ENCODE measurements at places on chromosomes 7 and 10. TPM values are rescaled to one million over a fixed set of nuclear protein-coding genes. Genes with fewer than 3 reads are reported as not detected.

MEOX2 gene
- total RNA-seq, result 142 TPM

AOAH gene
- total RNA-seq, result 20.6 TPM

MRC1 gene
- total RNA-seq, result 35.8 TPM

CYP2W1 gene
- 1.6 TPM for total RNA-seq

CDK13 gene
- total RNA-seq, result 77.7 TPM

OR2A12 gene
- not detected for total RNA-seq

NEUROD6 gene
- not detected for total RNA-seq

UNCX gene
- total RNA-seq, result not detected

CYP3A7 gene
- not detected for total RNA-seq

CYP26C1 gene
- 0.85 TPM for total RNA-seq

- no peak for DNase-seq
These were observed 191.1 kb upstream of the BMPER start for GRCh38 chr7:33714208-33714607.

DNA sequence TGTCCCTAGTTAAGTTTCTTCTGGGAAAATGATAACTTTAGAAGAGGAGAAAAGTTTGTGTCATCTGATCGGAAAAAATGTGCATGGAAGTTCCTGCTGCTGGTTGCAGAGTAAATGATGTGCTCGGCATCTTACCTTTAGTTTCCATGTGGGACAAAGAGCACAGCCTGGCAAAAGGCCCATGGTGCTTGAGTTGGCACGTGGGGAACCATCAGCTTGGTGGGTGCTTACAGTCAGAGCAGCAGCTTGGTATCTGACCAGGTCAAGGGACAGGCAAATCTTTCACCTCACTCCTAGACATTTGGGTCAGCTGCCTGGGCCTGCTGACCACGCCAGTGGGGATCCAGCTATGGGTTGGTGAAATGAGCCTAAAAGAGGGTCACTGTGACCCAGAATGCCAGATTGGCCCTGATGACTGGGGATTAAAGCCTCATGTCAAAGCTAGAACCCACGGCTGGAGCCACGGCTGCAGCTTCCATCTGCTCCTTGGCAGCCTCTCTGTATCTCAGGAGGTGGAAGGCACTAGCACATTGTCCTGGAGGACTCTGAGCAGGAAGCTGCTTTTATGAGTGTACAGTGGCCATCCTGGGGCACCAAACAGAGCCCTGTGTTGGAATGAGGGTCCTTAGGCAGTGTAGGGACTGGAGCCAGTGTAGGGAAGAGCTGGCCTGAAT, 24.7 kb downstream of the VWC2 start:
- DNase-seq, result no peak

- DNase-seq, result no peak
These were observed 27.8 kb downstream of the CXCL12 start for GRCh38 chr10:44357023-44357540.

DNA sequence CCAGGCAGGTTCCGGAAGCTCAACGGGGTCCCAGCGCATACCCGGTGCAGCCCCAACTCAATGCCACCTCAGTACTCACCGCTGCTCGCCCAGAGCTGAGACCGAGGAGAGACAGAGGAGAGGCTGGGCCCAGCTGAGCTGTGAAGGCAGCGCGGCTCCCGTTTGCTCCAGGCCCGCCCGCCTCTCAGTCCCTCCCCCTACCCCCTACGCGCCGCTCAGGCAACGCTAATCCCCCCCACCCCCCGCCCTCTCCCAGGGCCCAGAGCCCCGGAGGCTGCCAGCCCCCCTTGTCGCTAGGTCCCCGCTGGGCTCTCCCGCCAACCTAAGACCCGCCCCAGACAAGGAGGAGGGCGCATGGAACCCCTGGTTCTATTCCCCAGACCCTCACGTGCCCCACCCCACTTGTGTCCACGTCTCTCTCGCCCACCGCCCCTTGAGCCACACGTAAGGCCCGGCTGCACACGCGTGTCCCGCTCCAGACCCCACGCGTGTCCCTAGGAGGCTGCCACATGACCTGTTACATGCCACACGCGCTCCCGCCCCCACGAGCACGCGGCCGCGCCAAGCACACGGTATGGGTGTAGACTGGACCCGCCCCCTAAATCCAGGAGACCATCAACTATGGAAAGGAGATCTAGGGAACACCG, at the start of gene PSD:
Gene PSD, minus strand, starts transcription at position 164 of the 647 bp plus-strand sequence. CDS start 1,747 bp downstream, outside the sequence.
- no peak for DNase-seq

DNA sequence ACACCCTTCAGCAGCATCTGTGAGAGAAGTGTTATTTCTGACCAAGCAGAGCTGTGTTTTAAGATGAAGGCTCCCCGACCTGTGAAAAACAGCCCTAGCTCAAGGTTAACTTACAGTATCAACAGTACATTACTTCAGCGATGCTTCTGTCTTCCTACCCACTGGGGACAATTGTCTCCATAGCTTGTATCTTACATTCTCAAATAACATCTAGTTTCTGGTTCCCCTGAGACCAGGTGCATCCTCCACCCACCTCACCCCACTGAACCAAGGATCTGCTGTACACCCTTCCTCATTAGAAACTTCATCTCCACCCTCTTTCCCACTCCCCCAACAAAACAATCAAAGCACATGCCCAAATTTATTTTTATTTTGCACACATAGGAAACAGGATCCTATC, 102.0 kb downstream of the VOPP1 start:
- DNase-seq, result no peak

DNA sequence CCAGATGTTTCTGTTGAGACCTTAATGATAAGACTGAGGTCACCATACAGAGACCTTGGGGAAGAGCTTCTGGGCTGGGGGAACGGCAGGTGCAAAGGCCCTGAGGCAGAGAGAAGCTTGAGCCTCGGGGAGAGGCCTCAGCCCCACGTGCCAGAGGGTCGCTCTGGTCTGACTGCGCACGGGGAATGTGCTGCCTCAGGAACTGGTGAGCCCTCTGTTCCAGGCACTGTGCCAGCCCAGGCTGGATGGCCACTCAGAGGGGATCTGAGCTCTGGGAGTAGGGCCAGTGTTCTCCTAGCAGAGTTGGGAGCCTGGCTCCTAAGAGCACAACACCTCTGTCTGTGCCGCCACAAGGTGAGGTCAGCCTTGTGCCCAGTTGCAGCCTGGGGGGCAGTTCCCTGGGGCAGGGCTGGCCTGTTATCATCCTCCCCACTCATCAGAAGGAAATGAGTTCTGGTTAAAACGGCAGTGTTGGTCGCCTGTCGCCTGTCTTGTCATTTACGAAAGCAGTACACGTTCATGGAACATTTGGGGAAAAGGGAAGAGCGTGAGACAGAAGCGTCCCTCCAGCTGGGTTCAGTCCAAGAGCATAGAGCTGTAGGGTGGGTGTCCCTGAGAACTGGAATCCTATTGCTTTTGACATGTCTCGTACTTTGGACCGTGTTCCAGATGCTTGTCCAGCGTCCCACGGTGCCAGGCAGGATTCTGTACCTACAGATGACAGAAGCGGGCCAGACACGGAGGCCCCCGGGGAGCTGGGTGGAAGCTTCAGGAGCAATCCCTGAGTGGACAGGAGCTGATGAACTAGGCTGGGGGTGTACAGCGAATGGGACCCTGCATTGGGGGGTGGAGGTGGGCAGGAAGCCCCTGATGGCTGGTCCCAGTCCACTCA, 4.3 kb downstream of the TTYH3 start:
- no peak for DNase-seq

DNA sequence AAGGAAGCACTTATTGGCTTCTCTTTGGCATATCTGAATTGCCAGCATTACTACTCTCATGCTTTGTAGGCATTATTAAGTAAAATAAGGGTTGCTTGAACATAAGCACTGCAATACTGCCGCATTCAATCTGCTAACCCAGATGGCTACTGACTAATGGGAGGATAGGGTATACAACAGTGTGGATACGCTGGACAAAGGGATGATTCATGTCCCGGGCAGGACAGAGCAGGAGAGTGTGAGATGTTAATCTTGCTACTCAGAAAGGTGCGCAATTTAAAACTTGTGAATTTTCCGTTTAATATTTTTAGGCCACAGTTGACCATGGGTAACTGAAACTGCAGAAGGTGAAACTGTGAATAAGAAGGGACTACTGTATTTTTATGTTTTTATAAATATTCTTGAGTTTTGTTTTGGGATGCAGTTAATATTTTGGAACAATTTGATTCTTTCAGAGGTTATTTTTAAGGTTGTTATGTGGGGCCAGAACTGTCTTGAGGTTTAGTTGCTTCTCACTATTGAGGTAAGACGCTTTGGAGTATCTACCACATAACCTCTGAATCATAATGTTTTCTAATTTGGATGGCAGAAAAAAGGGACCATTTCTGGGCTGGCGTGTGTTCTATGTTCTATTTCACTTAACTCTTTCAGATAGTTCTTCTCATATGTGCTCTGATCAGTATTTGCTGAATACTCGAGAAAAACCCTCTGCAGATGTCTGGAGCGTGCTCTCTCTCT, 75.7 kb upstream of the SYPL1 start:
- DNase-seq, result no peak

- no peak for DNase-seq
These were observed 52.7 kb upstream of the BTRC start for GRCh38 chr10:101301111-101301731.

DNA sequence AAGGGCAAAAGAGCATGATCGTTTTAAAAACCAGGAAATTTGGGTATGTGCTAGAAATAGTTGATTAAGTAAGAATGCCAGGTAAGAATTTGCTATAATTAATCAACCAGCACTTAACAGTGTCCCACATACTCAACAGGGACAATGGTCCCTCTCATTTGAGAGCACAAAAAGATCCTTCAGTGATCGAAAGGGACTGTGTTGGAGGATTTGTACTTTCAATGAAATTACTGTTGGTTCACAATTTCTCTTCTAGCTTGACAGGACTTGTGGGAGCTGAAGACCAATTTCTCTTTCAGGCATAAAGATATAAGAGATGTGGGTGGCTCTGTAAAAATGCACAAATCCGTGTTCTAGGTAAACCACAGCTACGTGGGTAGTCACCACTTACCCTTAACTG, 12.5 kb upstream of the PLEKHS1 start:
- DNase-seq, result no peak

DNA sequence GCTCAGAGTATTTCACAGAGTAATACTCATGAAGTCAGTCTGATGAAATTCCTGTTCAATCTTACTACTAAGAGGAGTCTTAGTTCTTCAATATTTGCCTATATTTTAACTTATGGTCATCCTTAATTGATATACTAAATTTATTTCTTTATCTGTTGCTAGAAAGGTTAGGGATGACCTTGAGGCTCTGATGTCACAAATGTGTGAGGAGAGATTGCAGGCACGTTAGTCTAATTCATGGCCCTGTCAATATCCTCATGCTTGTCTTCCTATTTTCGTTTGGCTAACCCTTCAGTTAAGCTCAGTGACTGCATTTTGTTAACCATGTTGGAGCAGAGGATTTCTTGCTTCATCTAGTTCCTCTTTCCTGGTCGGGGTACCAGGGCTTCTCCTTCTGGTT, 704.7 kb upstream of the COBL start:
- no peak for DNase-seq

- no peak for DNase-seq
These were observed 4.4 kb downstream of the ETV1 start for GRCh38 chr7:13984831-13985685.

DNA sequence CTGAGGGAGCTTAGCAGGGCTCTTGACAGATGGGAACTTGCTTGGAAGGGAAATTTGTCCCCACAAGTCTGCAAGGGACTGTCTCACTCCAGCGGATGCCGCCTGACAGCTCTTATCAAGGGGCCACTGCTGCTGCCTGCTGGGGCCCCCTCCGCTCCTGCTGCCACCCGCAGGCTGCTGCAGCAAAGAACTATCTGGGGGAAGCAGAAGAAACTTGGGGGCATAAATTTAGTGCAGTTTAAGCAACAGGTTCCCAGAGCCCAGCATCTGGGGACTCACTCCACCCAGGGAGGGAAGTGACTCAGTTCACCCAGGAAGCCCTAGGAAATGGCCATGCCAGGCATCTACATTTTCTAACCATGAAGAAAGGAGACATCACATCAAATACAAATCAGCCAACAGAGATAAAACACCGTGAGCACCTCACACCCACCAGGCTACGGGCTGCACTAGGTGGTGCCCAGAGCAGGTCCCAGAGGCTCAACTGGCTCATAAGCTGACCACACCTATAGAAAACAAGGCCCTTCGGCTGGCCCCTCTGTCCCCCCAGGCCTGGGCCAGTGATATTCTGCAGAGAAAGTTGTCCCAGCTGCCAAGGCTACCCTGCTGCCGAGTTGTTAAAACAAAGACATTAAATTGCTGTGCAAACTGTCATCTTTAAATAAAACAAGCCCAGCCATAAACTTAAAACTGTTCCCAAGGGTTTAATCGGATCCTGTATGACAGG, 3.7 kb downstream of the RGS10 start:
- peak; percentile 43 for DNase-seq

- no peak for DNase-seq
These were observed 6.6 kb upstream of the ABCC2 start for GRCh38 chr10:99775850-99776249.

GRCh38 chr7:106793015-106793975, 71.8 kb upstream of the PIK3CG start:
- no peak for DNase-seq

DNA sequence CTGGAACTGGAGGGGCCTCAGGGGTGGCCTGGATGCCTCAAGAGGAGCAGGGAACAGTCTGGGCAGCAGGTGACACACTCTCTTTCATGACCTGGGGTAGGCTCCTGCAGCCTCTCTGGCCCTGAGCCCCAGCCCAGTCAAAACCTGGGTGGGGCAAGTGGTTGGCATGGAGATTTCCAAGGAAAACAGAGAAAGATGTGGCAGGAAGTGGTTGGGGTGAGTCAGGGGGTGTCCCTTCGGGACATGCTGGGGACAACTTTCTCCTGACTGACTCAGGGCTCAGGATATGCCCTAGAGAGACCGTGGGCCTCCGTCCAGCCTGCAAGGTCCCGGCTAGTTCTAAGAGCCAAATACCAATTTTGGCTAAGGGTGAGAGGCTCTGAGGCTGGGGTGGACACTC, 2.9 kb downstream of the AQP1 start:
- no peak for DNase-seq

GRCh38 chr7:39721345-39721744, 98.0 kb downstream of the RALA start:
- DNase-seq, result no peak

All from sciatic nerve (tissue), 2 donors.